Activated naive CD8-positive, alpha-beta T cell treated with anti-CD3 and anti-CD28 coated beads for 36 hours (primary cell): ENCODE measurements at places on chromosomes 2 and 18. TPM values are rescaled to one million over a fixed set of nuclear protein-coding genes. Genes with fewer than 3 reads are reported as not detected.

The NYAP2 gene
- not detected for total RNA-seq

The IL36B gene
- not detected for total RNA-seq

The IL1RL1 gene
- 0.10 TPM for total RNA-seq

The IL36G gene
- total RNA-seq = not detected

The C18orf63 gene
- total RNA-seq = not detected

The ERBB4 gene
- total RNA-seq = not detected

The IL1RN gene
- 0.19 TPM for total RNA-seq

The MRPS9 gene
- 57.1 TPM for total RNA-seq

The COL4A4 gene
- not detected for total RNA-seq

The TRABD2A gene
- 59.2 TPM for total RNA-seq

The MYL1 gene
- not detected for total RNA-seq

The LDLRAD4 gene
- total RNA-seq = 27.4 TPM

The UGT1A4 gene
- not detected for total RNA-seq

DNA sequence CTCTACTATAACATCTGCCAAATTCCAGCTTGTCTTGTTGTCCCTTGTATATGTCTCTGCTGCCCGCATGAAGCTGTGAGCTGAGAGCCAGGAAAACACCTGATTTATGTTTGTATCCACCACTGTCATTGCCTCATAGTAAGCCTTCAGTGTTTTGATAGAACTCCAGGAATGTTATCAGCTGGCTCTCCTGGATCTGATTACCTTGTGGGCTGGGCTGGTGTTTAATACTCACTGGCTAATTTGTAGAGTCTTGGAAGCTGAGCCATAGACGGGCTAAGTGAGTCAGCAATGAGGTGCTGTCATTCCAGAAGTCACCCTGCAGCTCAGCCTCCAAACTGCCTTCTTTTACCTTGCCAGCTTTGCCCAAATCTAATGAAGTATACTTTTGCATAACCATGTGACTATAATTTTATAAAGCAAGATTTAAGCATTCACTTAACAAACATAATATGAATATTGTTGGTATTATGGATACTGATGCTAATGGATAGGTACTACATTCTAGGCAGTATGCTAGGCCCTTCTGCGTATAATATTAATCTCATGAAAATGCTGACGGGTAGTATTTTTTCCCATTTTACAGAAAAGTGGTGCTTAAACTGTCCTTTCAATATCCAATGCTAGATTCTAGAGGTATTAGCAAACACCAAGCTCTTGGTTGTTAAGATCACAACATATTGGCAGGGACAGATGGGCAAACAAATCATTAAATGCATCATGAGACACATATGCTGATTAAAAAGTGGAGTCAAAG lies 62.7 kb upstream of the GATA6 start:
- DNase-seq = no peak

DNA sequence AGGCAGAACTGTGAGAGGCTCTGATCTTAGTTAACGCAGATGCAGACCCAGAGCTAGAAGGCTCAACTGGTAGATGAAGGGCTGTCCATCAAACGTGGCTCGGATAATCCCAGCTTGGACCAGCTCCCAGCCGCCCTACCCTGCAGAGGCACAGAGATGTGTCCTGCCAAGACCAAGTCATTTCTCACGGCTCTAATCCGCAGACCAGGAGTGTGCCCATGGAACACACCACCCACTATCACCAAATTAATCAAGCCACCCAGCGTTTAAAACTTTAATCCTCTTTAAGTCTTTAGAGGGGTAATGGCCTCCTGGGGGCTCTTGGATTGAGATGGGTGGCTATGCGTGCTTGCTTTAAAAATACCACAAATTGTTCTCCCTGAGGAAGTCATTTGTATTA lies 17.5 kb downstream of the LYPD1 start:
- no peak for DNase-seq

GRCh38 chr2:10454505-10454904 lies 6.4 kb upstream of the ODC1 start:
- no peak for DNase-seq

DNA sequence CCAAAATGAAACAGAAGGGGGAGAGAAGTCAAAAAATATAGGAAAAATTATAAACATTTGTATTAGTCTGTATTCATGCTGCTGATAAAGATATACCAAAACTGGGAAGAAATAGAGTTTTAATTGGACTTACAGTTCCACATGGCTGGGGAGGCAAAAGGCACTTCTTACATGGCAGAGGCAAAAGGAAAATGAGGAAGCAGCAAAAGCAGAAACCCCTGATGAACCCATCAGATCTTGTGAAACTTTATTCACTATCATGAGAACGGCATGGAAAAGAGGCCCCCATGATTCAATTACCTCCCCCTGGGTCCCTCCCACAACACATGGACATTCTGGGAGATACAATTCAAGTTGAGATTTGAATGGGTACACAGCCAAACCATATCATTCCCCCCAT lies 79.1 kb downstream of the ZRANB3 start:
- no peak for DNase-seq

DNA sequence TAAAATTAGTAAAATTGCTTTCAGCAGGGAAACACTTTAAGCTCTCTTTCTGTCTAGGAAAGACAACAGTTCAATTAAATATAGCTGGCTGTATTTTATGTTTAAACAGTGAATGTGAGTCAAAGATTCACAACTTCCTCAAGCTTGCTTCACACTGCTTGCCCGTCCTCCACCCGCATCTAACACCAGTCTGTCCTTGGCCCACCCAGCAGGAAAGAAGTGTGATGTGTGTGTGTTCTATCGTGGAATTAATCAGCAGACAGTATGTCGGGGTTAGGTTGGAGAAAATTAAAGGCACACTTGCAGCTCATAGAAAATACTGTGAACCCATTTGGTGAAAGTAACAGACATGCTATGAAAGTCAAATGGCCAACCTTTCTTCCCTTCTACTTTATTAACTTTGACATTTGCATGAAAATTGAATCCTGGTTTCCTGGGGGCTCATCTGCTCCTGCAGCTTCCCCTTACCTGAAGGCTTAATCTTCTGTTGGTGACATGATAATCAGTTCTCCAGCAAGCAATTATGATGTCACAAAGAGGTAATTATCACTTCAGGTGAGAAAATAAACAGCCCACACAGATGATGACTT lies 182.0 kb downstream of the UXS1 start:
- DNase-seq = no peak

- DNase-seq = no peak
Observed at GRCh38 chr2:241639385-241639784, 1.9 kb downstream of the ATG4B start.

DNA sequence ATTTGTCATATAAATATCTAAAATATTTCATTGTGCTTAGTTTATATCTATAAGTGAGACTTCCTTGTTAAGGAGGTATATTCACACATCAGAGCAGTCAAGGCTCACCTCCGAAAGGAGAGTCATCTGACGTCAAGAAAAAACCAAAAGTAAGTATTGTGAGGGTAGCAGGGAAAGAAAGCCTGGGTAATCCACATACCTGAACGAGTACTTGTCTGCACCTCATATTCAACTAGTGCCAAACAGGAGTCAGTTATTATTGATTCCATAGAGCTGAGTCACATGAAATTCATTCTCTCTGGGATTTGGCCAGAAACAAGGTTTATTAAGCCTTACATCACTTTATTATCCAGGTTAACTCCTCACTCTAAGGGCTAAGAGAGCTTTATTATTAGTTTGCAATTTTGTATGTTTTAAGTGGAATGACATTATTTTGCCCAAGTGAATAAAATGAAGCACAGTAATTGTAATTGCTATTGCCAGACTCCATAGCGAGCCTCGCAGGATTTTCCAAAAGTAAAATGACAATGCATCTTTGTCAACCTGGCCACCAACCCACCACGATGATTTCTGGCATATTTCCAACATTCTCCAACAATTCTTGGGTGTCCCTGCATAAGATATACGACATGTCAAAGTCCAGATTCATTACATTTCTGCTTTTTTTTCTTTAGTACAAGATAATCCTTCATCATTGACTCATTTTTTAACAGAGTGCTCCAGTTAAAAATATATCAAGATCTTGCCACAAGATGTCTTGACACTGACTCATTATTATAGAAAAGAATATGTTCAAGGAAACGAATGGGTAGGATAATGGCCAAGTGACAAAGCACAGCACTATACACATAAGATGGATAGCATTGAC lies 1210.4 kb upstream of the ACVR2A start:
- no peak for DNase-seq

- no peak for DNase-seq
Observed at GRCh38 chr2:9110893-9111569, 95.6 kb upstream of the ASAP2 start.

DNA sequence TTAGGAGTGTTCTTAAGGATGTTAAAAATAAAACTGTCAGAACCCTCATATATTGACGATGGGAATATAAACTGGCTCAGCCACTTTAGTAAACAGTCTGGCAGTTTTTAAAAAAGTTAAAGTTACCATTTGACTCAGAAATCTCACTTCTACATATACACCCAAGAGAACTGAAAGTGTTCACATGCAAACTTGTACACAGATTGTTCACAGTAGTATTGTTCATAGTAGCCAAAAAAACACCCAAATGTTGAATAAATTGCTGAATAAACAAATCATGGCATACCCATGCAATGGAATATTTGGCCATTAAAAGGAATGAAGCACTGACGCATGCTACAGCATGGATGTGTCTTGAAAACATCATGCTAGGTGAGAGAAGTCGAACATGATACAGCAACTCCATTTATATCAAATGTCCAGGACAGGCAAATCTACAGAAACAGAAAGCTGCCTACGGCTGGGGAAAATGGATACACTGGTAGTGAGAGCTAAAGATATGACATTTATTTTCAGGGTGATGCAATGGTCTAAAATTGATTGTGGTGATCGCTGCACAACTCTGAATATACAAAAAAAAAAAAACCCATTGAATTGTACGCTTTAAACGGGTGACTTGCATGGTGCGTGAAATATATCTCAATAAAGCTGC lies 10.1 kb downstream of the RPL31 start:
- no peak for DNase-seq

GRCh38 chr2:2557475-2557874 lies 226.4 kb upstream of the MYT1L start:
- no peak for DNase-seq

GRCh38 chr2:96325041-96325883 lies at the start of gene ITPRIPL1:
TSS of gene ITPRIPL1 (plus strand) at chr2:96325317. CDS start at chr2:96325840, 523 bp downstream.
- DNase-seq = peak; percentile 47

GRCh38 chr18:14919666-14920065 lies 171.7 kb downstream of the ANKRD30B start:
- DNase-seq = no peak

GRCh38 chr2:8243748-8244400 lies 438.0 kb upstream of the ID2 start:
- DNase-seq = no peak

DNA sequence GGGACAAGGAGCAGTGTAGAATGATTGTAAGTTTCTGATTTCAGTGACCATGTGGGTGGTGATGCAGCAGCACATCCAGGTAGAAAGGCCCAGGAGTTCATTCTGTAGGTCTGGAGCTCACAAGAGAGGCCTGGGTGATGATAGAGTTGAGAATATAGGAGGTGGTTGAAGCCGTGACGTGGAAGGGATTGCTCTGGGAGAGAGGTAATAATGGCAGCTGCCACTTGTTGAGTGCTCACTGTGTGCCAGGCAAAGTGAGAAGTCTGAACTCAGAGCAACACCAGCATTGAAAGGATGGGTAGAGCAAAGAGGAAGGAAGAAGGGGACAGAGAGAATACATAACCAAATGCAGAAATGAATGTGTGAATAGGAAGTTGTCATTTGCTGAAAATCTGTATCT lies 3.3 kb downstream of the TTLL4 start:
- no peak for DNase-seq

DNA sequence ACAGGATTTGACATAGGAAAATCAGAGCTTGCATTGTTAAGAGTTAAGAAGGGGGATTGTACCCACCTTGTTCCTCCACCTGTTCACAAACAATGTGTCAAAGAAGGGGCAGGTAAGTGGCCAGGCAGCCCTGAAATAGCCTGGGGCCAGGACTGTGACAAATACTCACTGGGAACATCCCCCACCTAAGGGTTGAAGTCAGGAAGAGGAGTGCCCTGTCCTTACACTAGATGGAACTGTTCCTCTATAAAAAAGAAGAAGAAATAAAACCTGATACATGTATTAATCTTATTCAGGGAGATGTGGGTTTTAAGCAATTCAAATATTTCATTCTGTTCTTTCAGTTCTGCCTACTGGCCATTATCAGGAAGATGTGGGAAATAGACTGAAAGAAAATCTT lies 41.9 kb downstream of the TACR1 start:
- no peak for DNase-seq

DNA sequence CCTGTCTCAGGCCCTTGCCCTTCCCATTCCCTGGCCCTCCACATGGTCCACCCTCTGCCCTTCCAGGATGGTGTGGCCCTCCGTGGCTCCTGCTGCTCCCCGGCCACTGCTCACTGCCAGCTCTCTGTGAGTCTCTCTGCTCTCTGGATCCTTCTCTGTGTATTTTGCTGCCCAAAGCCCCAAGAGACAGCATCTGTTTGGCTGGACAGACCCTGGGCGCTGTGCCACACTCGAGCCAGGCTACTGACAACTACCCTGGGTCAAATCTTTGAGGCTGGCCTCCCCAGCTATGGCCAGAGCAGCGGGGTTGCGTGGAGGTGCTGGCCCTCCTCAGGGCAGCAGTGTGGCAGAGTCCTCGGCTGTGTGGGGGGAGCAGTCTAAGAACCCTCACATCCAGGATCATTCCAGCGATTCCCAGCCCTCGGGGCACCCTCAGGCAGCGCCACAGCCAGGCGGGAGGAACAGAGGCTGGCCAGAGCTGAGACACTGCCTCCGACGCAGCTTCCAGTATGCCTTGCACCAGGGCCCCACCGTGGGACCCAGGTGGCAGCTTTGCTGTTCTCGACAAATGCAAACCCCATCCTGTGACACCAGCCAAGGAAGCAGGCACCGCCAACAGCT lies 139.4 kb upstream of the GLI2 start:
- no peak for DNase-seq

GRCh38 chr2:162085090-162085891 lies 11.3 kb upstream of the DPP4 start:
- no peak for DNase-seq

- DNase-seq = peak; percentile 64
Observed at GRCh38 chr2:73907840-73908452, 15.1 kb downstream of the ACTG2 start.
